ENCODE measurements at places on chromosomes 2 and 18.

DNA sequence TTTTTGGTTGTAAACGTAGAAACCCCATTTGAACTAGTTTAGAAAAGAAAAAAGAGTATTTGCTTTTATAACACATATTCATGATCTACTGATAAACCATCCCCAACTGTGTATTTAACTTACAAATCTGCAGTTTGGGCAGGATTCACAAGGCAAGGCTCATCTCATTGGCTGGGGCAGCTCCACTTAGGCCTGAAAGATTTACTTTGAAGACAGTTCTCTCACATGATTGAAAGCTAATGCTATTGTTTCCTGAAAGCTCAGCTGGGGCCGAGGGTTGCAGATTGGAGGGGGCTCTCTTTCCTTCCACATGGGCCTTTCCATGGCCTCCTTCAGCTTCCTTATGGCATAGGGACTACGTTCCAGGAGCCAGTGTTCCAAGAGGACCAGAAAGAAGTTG, 47.4 kb downstream of the ARHGAP15 start:
- no peak for DNase-seq

GRCh38 chr2:101302016-101302415, 6.5 kb downstream of the RNF149 start:
- DNase-seq, result no peak

DNA sequence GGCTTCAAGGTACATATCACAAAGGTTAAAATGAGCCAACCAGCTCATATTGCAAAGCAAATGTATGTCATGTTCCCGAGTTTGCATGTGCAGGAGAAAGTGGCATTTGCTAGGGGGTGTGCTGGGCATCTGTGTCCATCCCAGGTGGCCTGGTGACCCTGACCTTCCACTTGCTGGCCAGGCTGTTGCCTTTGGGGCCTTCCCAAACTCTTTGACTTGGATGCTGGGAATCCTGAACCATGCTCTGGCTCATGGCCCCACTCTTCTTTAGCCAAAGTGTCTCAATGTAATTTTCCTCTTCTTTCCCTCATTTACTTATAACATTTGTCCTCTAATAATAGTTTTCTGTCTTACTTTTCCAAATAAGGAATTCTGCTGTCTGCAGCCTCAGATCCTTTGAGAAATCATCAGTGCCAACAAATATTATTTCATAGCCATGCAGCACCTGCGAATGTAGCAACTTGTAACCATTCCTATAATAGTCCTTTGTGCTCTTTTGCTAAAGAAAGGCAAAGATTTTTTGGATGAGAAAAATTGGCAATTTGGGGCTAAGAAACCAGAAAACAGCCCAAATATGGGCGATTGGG, 64.2 kb downstream of the MTCL1 start:
- no peak for DNase-seq

GRCh38 chr2:239536186-239536585, 135.4 kb upstream of the HDAC4 start:
- no peak for DNase-seq

DNA sequence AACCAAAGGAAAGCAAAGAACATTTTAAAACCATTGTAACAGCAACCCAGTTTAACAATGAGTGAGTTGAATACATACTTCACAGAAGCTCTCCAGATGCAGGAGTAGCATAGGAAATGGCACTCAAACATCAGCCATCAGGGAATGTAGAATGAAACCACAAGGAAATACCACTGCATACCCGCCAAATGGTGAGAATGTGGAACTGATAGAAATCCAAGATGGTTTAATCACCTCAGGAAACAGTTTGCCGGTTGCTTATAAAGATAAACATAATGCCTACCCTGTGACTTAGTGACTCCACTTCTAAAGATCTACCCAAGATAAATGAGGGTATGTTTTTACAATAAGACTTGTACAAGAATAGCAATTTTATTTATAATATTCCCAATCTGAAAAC, 132.0 kb downstream of the GALNT1 start:
- no peak for DNase-seq

Measured in DMS 273 treated with DMSO at 0.1 percent for 48 hours (cell line).